Eye (tissue), 1 donor: ENCODE measurements at places on chromosomes 2 and 18.

GRCh38 chr2:148917431-148917830 is 42.4 kb downstream of the KIF5C start:
- no peak for DNase-seq

- no peak for DNase-seq
These were observed 41.8 kb downstream of the KCTD18 start for GRCh38 chr2:200467806-200468681.

DNA sequence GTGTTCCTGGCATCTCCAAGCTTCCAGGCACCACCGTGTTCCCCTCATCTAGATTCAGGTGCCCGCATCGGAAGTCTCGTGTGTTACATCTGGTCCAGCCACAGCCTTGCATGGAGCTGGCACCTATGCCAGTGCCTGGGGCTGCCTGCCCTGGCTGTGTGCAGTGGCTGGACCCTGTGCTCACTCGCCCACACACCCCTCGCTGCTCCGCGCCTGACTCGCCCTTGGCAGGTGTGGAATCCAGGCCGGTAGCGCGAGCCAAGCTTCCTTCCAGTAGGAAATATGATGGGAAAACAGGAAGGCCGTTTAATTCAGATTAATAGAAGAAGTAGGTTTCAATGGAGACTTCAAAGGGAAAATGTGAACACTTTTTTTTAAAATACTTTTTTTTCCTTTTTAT is 78.0 kb downstream of the PTPN4 start:
- DNase-seq = no peak

- no peak for DNase-seq
These were observed 63.4 kb downstream of the BIN1 start for GRCh38 chr2:127043367-127044164.

- no peak for DNase-seq
These were observed 27.5 kb upstream of the FAHD2A start for GRCh38 chr2:95374921-95375471.

DNA sequence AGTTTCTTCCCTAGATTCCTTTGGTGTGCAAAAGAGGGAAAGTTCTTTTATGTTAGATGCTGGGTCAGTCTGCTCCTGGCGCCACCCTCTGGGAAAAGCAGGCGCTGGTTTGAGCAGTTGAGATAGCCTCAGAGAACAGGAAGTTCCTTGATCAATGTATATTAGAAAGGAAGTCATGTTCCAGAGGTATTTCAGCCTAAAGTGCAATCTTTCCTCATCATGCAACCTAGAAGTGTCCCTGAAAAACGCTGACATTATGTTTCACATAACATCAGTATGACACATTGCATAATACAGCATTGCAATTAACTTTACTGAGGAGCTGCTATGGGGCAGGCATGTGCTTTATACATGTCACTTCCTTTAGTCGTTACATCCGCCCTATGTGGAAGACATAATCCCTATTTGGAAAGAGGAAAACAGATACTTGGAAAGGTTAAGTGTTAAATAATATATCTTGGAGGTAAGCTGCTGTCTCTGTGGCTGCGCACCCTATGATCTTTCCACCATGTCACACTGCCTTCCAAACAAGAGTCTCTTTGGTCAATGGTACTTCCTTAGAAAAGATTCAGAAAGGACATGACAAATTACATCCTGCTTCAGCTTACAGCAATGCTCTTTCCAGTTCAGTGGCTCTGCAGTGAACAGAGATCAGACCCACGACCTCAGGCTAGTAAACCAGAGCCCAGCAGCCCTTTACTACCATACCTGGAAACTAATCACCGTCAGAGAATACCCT is 369.7 kb downstream of the RAD51AP2 start:
- DNase-seq = peak; percentile 49
